ENCODE measurements at places on chromosomes 4 and X.

DNA sequence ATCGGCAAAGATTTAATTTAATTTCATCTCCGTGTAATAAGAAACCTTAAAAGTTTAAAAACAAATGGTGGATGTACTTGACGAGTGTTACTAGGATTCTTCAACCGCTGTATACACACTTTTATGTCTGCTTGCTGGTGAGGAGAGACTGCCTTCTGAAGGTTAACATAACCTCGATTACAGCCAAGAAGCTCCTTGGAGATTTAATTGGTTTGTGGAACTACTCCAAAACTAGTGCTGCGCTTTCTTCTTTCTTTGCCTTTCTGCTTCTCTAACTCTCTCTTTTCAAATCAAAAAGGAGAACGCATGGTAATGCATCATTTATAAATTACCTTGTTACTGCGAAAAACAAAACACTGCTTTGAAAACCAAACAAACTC, 109.0 kb downstream of the ANTXR2 start:
- DNase-seq, result no peak

GRCh38 chr4:102575369-102576129, 74.4 kb downstream of the NFKB1 start:
- no peak for DNase-seq

DNA sequence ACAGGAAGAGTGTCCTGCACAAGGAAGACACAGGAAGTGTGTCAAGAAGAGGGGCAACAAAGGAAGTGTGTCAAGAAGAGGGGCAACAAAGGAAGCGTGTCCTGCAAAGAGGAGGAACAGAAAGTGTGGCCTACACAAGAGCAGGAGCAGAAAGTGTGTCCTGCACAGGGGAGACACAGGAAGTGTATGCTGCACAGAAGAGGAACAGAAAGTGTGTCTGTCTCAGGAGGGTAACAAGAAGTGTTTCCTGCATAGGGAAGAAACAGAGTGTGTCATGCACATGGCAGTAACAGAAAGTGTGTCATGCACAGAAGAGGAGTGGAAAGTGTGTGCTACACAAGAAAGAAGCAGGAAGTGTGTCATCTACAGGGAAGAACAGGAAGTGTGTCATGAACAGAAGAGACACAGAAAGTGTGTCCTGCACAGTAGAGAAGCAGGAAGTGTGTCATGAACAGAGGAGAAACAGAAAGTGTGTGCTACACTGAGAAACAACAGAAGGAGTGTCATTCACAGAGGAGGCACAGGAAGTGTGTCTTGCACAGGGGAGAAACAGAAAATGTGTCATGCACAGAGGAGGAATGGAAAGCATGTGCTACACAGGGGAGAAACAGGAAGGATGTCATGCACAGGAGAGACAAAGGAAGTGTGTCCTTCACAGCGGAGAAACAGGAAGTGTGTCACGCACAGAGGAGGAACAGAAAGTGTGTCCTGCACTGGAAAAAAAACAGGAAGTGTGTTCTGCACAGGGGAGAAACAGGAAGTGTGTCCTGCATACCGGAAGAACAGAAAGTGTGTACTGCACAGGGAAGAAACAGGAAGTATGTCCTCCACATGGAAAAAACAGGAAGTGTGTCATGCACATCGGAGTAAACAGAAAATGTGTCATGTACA, 526.4 kb upstream of the PRKX start:
- no peak for DNase-seq

DNA sequence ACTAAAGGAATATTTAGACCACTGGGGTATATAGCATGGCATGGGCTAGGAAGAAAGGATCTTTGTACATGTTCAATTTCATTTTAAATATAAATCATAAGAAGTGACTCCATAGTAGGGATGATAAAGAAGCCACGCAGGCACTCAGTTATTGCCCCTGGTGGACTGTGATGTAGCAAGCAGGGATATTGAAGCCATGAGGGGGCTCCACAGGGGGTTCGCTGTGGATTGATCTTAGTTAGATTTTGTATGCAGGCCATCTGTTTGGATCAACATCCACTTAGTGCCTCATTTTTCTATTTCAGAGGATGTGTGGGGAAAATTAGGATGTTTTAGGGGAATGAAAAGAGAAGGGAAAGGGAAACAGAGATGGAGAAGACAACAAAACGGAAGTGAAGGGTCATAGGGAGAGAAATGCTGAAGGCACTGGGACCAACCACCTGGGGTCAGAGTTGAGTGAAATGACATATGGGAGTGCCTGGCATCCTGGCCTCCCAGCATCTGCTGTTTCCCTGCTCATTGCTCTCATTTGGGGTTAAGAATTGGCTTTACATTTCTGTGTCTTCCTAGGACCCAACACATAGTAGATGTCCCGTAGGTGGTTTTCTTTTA, 11.2 kb upstream of the FREM3 start:
- DNase-seq, result peak; percentile 44

DNA sequence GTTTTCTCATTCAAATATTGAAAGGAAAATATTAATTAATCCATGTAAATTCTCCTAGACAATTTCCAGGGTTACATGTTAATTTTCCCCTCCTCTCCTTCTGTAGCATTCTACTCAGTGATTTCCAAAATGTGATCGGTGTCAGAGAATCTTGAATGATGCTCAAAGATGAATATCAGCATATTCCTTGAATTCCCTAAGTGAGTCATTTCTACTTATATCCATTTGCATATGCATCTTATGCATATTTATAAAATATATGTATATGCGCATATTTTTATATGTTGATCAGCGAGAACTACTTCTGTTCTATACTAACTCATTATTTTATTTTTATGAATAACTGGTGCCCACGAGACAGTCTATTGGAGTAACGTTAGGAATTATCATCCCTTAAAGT, 33.9 kb upstream of the GALNTL6 start:
- no peak for DNase-seq

DNA sequence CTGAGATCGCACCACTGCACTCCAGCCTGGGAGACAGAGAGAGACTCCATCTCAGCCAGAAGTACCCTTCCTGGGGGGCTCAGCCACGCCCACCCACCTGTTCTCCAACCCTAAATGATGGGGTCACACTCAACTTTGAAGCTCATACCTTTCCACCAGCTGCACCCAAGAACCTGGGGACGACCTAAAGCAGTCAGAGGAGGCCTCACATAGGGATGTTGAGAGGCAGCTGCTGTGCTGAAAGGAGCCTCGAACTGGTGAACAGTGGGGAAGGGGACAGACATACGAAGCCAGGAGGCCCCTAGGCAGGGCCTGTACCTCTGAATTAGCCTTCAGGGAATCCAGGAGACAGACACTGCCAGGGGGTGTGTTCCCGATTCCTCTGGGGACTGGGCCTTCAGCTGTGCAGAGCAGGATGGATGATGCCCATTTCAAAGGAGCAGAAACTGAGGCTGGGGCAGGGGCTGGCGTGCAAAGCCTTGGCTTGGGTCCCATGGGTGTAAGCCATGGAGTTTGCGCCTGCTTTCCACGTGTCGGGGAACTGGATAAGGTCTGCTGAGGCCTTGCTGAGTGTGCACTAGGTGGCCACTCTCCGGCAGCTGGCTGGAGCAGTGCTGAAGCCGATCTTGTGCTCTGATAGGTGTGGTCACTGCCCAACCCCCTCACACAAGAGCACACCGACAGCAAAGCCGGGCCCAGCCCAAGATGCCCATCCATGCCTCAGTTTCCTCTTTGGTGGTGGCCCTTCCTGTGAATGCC, 130.8 kb downstream of the CPZ start:
- DNase-seq, result no peak

DNA sequence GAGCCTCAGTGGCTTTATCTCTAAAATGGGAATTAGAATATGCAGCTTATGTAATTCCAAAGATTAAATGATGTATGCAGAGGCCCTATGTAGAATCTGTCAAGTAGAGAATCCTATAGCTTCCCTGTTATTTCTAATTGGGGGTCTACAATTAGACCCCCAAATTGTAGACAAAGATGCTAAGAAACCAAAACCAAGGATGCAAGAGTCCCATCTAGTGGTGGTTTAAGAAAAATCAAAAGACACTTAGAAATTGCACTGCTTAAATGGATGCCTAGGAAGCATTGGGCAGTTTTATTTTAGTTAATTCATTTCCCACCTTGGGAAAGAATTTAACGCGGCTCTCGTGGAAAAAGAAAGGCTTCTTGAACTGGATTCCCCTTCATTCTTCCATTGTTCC, 115.2 kb downstream of the GABRA2 start:
- no peak for DNase-seq

DNA sequence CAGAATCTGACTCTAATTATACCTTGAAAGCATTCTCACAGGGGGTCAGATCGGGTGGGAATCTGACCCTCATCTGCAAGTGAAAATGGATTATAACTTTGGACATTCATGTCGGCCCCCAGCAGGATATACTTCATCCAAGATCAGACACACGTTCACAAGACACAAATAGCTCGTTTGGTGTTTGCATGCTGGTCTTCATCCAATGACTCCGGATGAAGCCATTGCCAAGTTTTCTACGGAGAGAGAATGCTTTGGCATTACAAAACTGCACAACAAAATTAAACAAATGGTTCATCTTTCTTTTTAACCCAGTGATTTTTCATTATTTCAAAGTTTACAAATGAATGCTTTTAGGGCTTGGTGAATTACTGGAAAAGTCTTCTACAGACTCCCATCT, 105.5 kb downstream of the MID1 start:
- no peak for DNase-seq

GRCh38 chrX:69291116-69291515, 125.9 kb upstream of the PJA1 start:
- no peak for DNase-seq

GRCh38 chrX:17375637-17376430, 834 bp downstream of the NHS start:
- peak; percentile 77 for DNase-seq

- no peak for DNase-seq
Observed at GRCh38 chrX:41796577-41796976, 72.6 kb downstream of the GPR82 start.

DNA sequence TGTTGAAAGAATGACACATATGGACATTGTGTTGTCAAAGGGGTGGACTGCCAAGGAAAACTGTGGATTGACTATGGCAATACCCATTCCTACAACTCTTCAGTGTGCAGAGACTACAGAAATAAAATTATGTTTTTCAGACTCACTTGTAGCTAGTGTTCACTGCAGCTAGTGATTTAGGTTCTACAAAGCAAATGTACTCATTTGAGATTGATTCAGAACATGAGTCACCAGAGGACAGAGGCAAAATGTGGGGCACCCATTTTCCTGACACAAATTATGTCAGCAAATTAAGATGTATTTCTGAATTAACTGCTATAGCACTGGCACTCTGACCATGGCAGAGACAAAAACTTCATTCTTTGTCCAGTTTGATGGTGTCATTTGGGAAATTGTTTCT, 40.7 kb downstream of the SPCS3 start:
- DNase-seq, result no peak

DNA sequence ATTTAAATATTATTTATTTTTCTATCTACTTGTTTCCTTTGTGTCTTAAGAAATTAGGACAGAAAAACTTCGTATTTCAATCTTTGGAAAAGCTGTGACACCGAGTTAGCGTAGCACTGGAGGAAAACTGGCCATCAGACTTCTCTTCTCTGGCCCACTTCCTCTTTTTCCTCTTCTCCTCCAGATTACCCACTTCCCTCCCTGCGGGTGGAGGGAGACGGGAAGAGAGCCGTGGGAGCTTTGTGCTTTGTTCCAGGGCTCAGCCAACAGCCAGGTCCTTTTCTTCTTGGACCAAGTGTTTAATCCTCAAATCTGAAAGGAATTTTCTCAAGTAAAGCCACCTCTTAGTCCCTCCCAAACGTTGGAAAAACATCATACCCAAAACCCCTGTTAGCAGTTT, 29.7 kb downstream of the OFD1 start:
- DNase-seq, result no peak

DNA sequence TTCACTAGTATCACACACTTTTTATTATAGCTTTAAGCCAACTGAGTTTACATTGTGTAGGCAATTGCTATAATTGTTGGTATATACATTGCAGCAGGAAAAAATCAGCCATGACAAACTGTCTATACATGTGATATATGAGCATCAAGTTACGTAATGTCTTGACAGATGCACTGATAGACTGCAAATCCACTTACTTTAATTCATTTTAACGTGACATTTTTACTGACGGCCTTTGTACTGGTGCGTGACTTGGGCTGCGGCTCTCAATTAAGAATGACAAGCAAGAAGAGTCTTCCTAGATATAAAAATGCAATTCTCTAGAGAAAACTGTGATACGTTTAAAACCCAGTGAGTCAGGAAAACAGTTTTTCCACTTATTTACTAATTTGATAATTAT, 143.8 kb downstream of the ACTRT1 start:
- no peak for DNase-seq

GRCh38 chr4:131316086-131316485, 1833.0 kb upstream of the PCDH10 start:
- DNase-seq, result no peak

DNA sequence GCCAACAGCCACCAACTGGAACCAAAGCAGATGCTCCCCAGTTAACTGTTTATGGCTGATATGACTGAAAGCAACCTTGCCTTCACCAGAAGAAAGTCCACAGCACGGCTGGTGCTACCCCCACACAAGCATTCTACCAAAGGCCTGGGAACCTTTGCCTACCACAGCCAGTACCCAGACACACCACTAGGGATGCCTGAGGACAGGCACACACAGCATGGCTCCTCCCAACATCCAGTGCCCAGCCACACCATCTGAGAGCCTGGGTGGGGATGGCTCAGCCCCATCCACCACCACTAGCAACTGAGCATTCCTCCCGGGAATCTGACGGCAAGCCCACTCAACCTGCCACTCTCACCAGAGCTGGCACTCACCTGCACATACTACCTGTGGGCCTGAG, 178.6 kb downstream of the SLC7A11 start:
- peak; percentile 25 for DNase-seq

DNA sequence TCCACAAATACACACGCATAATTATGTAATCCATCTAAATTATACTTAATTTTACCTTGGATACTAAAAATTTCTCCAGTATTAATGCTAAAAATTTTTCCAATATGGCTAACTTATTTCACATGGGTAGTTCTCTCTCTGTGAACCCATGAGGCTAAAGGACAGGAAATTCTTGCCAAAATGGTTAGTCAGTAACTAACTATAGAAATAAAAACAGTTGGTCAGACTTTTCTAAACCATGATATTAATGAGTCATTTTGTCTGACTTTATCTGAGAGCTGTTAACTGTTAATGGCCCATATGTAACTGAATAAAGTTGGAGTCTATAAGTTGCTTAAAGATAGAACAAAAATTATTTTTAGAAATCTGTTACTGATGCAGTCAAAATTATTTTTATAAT, 549.4 kb downstream of the TLL1 start:
- DNase-seq, result no peak

GRCh38 chrX:100750883-100751282, 19.0 kb upstream of the SYTL4 start:
- DNase-seq, result no peak

DNA sequence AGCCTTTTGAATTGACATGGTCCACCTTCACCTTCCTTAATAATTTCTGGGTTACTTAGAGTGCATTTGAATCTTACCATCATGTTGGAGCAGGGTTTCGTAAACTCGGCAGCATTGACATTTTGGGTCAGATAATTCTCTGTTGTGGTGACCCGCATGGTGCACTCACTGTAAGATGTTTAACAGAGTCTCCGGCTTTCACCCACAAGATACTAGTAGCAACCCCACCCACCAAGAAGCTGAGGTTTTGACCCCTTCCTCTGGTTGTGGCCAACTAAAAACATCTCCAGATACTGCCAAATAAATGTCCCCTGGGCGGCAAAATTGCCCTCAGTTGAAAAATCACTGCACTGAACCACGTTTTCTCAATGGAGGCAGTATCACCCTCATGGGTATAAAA, 62.7 kb downstream of the CHST7 start:
- DNase-seq, result no peak

- DNase-seq, result no peak
Observed at GRCh38 chr4:89306486-89307177, 968 bp downstream of the GPRIN3 start.

Measured in H7 (cell line).